Iris pigment epithelial cell (primary cell): ENCODE measurements at places on chromosomes 3 and 15.

- DNase-seq = peak; percentile 85
These were observed 23.4 kb downstream of the FOXL2 start for GRCh38 chr3:138923531-138923994.

- no peak for DNase-seq
These were observed 407.1 kb upstream of the MCTP2 start for GRCh38 chr15:93823971-93824913.

GRCh38 chr15:95676500-95676899, 654.0 kb upstream of the NR2F2 start:
- DNase-seq = no peak

DNA sequence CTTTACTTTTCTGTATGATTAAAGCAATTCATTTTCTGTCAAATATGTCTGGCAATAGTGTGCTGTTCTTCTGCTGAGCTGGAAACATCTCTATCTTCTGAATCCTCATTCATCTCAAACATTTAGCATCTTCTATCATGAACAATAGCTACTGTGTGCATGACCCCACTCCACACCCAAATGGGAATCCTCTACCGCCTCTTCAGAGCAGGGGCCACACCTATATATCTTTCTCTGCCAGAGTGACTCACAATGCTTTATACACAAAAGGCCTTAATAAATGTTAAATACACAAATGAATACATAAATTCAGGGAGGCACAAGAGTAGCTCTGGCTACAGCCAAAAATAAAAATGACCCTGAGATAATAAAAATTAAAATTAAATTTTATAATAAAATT, 8.0 kb downstream of the ALDH1A2 start:
- no peak for DNase-seq

GRCh38 chr15:87653646-87654045, 602.9 kb downstream of the NTRK3 start:
- DNase-seq = no peak

DNA sequence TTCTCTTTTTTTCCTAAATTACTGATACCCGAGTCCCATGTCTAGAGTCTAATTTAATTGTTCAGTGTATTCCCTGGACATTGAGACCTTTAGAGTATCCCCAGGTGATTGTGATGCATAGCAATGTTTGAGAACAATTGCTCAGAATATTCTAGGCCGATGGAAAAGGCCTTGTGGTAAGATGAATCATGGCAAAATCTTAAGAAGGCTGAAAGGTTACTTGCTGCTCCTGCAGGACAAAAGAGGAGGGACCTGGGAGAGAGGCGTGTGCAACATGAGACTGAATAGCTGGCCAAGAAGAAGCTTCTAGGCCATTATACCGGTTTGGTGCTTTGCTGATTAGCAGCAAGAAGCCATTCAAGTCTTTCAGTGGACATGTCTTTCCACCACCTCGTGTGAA, 256.6 kb downstream of the ROBO2 start:
- peak; percentile 47 for DNase-seq

DNA sequence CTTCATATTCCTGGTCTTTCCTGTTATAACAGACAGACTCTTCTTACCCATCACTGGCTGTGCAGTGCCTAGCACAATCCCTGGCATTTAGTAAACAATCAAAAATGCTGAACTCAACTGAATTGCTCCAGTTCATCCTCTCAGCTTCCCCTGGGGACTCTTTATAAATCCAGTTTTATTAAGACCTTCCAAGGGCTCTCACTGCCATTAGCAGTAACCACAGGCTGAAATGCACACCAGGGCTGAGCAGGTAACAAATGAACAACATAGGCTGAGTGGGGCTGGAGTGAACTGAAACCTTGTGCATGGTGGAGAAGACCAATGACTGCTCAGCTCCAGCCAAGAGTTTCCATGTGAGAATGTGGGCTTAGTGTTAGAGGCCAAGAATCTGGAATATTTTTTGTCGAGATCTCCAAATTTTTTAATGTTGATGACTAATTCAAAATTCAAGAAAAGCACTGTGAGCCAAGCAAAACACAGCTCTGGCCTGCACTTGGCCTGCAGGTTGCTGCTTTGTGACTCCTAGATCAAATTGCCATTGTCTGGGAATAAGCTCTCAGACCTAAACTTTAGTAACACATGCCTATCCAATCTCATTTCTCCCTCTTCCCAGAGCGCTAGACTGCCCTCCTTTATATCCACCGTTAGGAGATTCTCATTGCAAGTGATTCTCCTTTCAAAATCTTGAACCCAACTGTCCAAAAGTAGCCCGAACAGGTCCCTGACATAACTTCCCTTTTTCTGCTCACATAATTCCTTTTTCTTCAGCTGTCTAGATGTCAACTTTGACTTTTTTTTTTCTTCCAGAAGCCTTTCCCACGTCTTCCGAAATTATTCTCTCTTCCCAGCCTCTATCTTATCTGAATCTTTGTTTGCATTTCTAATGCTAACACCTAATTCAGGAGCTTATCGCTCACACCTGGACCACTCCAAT, 7.4 kb downstream of the SQOR start:
- DNase-seq = peak; percentile 93

GRCh38 chr3:172203522-172204258, 164.3 kb downstream of the FNDC3B start:
- no peak for DNase-seq

GRCh38 chr3:169091196-169091823, 572.2 kb downstream of the MECOM start:
- peak; percentile 88 for DNase-seq

- no peak for DNase-seq
These were observed 46.9 kb downstream of the ARHGEF3 start for GRCh38 chr3:56754741-56755417.
